ENCODE measurements at places on chromosomes 5 and 9.

GRCh38 chr9:93050231-93050630, 8.3 kb upstream of the SUSD3 start:
- DNase-seq = no peak

DNA sequence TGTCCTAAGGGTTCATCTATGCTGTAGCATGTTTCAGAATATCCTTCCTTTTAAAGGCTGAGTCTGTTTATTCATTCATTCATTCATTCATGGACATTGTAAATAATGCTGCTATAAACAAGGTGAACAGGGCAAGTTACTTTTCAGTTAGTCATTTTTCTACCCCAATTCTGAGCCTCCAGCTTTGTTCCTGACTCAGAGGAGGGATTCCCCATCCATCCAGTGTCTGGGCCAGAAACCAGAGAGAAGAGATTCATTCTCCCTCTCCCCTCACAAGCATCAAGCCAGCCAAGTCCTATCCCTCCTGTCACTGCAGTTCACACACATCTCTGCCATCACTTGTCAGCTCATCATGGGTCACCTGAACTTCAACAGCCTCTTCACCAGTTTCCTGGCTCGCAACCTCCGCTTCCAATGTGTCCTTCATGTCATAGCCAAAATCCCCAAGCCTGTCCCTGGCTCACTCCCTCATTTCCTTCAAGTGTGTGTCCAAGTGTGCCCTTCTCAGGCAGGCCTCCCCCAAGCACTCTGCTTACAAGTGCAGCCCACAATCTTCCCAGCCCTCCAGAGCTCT, 203.0 kb downstream of the TTLL11 start:
- no peak for DNase-seq

DNA sequence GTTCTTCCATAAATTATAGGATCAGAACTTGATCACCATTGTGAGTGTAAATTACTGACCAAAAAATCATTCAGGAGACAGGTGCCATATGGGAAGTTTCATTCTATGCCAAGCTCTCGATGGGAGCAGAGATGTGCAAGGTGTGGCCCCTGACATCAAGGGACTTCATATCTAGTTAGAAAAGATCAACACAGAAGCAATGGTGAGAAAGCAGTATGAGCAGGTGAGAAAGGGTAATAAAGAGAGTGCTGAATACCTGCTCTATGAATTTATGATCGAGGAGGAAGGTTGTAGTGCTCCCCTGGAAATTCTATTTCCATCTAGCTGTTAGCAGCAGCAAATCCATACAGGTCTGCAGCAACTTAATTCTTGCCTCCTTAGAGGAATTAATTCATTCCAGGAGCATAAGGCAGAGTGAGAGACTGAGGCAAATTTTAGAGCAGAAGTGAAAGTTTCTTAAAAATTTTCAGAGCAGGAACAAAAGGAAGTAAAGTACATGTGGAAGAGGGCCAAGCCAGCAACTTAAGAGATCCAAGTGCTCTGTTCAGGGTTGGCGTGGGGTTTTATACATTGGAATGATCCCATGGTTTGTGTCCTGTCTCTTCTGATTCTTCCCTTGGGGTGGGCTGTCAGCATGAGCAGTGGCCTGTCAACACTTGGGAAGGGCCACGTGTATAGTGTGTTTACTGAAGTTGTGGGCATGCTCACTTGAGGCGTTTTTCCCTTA, 181.8 kb downstream of the SAXO1 start:
- DNase-seq = no peak

DNA sequence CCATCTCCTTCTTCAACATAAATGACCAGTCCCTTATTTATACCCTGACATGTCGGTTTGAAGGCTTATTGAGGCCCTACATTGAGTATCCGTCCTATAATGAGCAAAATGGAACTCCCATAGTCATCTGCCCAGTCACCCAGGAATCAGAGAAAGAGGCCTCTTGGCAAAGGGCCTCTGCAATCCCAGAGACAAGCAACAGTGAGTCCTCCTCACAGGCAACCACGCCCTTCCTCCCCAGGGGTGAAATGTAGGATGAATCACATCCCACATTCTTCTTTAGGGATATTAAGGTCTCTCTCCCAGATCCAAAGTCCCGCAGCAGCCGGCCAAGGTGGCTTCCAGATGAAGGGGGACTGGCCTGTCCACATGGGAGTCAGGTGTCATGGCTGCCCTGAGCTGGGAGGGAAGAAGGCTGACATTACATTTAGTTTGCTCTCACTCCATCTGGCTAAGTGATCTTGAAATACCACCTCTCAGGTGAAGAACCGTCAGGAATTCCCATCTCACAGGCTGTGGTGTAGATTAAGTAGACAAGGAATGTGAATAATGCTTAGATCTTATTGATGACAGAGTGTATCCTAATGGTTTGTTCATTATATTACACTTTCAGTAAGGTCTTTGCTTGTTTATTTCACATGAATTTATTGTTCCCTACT, 38.2 kb upstream of the BTNL3 start:
- no peak for DNase-seq

DNA sequence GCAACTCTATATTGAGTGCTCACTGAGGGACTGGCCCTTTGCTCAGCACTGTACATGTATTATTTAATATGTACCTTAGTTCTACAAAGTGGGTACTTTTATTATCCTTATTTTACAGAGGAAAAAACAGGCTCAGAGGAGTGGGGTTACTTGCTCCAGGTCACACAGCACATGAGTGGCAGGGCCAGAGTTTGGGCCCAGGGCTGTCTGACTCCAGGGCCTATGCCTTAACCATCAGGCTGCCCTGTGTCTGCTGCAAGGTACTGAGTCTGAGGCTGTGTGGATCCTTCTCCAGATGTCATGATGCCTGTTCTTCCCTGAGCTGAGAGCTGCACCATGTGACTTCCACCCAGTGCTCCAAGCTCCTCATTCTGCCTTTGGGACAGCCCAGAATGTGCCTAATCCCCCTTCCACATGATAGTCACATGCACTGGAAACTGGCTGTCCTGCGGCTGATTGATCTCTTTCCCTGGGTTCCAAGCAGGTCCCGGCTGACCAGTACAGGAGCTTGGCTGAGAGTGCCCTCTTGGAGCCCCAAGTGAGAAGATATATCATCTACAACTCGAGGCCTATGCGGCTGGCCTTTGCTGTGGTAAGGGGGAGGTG, 15.4 kb downstream of the TMEM268 start:
- no peak for DNase-seq

DNA sequence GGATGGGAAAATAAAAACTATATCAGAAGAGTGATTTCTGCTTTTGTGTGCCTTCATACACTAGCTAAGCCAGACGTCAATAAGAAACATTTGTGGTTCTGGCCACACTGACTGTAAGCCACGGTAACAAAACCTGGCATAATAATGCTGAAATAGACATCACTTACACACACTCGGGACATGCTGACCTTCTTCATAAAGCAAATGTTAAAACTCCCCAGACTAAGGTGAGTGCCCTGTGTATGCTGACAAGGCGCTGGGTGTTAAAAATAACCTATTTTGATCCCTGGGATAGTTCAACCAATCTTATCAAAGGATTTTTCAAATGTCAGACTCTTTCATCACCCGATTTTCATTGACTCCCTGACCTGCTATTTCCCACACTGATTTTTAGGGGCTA, 337.0 kb downstream of the RAB3C start:
- DNase-seq = no peak

GRCh38 chr5:171871711-171872110, 86.1 kb downstream of the SMIM23 start:
- DNase-seq = no peak

DNA sequence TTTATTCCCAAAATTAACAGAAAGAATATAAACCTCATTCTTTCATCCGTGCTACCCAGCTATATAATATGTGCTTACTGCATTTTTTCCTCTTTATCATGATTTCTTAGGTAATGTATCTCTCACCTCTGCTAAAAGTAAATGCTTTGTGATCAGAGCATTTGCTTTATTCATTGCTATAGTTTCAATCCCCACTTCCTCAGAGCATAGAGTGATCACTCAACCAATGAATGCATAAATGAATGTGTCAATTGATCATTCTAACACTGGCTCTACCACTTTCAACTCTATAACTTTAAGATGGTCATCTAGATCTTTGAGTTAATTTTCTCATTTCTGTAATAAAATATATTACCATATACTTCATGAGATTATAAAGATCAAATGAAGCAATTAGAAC, 719.2 kb downstream of the CETN3 start:
- no peak for DNase-seq

DNA sequence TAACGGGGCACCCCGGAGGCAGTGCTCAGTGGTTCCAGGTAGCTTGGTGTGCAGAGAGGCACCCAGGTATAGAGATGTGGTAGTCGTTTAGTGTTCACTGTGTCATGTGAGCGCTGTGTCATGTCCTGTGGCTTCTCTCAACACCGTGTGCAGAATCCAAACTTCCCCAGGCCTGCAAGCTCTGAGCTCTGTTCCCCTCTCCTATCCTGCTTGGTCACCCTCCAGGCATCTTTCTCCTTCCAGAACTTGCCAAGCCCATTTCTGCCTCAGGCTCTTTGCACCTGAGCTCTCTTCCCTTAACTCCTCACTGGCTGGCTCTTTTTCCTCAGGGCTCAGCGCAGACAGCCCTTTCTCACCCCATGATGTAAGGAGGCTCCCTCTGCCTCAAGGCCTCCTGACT, 64.8 kb downstream of the CARTPT start:
- DNase-seq = no peak

DNA sequence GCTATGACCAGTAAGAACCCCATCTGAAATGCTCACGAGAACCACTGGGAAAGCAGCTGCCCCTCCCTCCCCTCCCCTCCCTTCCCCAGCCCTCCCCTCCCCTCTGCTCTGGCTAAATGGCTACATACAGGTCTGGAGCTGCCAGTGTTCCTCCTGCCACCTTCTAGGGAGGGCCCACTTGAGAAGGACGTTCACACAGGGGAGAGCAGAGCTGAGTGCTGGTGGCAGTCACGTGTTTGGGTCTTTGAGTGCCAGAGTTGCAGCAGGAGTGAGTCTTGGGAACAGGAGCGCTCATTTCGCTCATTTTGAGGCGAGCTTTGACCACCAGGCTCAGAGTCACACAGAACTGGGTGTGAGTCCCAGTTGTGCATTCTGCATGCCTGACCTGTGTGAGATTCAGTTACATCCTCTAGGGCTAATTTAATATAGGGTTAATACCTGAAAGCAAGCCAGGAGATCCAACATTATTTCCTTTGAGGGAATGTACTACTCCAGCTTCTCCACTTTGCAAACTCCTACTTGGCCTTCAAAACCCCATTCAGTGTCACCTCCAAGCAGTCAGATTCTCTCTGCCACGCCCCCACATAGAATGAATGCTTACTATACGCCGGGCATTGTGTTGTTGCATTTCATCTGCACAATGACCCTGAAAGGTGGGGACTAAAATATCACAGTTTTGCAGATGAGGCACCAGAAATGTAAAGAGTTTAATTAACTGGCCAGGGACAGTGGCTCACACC, 25.1 kb downstream of the CPLX2 start:
- no peak for DNase-seq

- DNase-seq = no peak
Measured at GRCh38 chr5:98414938-98415337, 358.5 kb upstream of the RGMB start.

DNA sequence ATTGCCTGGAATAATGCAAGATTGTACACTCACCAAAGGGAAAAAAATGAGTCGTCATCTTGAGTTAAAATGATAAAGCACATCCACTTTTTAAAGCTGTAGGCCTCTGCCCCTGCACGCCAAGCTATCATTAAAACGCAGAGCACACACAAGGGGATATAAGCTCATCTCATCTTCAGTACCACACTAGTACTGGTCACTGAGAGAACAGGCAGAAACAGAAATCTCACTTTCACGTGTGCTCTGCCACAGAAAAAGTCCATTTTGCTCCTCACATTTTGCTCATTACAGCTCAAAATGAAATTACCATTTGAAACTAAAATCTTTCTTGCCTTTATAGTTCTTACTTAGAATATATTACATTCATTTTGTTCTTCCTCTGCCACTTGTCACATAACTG, 99.2 kb upstream of the SLC30A5 start:
- no peak for DNase-seq

Measured in CD4-positive, alpha-beta T cell treated with Interleukin-10 for 1 hour (primary cell).